ENCODE measurements at places on chromosomes 1 and 21.

DNA sequence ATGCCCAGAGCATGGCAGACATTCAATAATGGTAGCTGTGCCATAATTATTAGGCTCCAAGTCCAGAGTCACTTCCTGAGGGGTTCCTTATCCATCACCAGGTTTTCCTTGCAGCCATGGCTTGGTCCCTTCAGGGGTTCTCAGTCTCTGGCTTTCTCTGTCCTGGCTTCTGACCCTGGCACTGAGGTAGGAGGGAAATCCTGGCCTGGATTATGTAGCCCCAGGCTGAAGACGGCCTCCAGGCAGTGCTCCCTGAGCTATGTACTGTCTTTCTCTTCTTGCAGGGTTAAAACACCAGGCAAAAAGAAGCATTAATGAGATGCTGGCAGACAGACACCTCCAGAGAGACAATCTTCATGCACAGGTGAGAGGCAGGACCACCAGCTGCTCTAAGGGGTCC lies 9.5 kb upstream of the PADI3 start:
- DNase-seq = no peak

DNA sequence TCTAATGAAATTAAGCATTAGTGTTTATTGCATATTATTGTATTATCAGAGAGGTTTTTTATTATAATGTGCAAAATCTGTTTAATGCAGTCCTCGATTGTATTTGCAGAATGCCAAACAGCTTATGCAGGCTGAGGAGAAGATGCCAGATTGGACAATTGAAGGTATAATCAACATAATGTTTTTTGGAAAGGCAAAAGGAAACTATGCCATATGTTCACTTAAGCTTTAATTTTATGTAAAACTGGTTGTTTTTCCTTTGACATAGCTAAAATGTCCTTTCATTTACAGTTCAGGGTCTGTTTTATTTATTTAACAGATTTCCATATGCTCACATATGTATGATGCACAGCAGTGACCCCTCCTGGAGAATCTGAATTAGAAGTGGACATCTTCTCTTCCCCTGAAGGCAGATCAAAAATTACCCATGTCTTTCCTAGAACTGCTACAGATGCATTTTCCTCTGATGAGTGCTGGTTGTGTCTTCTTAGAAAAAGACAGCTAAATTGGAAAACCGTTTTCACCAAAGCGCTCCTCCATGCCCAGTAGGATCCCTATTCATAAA lies 143.5 kb upstream of the USH2A start:
- no peak for DNase-seq

GRCh38 chr1:209395169-209395568 lies 188.3 kb upstream of the CAMK1G start:
- no peak for DNase-seq

- DNase-seq = no peak
Observed at GRCh38 chr1:99506631-99507030, 139.3 kb upstream of the PALMD start.

GRCh38 chr1:12453400-12454343 lies 164.3 kb downstream of the DHRS3 start:
- no peak for DNase-seq

GRCh38 chr1:207649865-207650580 lies 5.1 kb downstream of the CR1L start:
- DNase-seq = no peak

DNA sequence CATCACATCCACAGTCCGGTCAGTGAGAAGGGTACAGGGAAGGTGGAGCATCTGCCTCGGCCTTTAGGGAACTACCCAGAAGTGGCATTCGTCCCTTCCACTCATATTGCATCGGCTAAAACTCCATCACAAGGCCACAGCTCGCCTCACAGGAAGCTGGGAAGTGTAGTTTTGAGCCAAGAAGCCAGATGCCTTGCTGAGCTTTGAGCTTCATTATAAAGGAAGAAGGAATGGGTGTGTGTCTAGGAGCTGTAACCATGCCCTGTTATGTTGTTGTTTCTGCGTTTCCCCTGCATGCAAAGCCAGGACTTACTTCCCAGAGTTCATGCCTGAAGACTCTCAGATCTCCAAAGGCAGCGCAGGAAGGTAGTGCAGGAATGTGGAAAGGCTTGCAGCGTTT lies 61.1 kb downstream of the OPTC start:
- no peak for DNase-seq

DNA sequence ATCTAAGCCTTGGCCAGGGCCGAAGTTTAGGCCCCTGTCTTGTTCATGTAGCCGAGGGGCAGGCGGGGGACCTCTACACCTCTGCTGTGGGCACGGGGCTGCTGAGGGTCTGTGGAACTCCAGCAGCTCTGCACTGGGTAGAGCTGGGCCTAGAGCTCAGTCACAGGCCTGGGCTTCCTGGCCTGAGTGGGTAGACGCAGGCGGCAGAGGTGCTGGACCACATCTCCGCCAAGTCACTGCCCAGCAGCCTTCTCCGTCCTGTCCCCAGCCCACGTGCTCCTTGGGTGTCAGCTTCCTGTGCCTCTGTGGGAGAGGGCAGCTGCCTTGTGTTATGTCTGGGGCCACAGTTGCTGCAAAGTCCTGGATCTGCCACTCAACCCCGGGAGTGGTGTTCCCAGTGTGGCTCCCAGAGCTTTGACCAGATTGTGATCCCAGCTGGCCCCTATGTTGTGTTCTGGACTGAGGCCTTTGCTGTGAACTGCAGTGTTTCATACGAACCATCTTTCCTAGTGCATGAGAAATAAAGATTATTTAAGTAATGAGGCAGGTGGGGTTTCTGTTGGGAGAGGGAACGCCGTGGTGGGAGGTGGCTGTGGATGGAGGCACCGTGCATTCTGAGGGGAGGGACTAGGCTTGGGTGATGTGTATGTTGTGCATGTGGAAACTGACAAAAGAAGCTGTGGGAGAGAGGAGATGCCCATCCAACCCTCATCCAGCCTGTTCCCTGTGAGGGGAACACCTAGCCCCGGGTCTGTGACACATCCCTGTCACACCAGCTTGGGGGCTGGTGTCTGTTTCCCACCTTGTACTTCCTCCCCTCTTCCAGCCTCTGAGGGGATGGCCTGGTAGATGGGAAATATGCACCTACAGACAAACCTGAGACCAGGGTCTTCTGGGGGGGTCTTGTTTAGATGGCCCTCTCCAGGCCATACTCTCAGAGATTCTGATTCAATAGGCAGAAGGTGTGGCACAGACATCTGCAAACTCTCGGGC lies 12.2 kb downstream of the AMPD2 start:
- DNase-seq = no peak

DNA sequence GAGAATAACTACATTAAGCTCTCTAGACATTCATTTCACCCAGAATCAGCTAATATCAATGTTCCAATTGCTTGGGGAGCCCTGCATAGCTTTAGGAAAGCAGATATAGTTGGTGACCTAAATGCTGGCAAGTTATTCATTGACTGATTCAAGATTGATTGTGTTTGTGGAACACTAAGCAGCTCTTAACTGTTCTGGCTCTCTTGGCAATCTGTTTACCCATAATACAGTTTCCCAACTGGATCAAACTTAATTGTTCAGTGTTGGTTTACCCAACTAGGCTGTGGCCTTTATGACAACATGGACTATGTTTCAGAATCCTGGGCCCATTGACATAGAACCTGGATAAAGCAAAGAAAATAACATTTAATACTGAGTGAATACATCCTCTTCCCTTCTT lies 83.7 kb downstream of the NRDC start:
- no peak for DNase-seq

- DNase-seq = no peak
Observed at GRCh38 chr1:212486619-212486975, 53.9 kb downstream of the NENF start.

GRCh38 chr21:32795376-32795775 lies 23.8 kb upstream of the PAXBP1 start:
- no peak for DNase-seq

DNA sequence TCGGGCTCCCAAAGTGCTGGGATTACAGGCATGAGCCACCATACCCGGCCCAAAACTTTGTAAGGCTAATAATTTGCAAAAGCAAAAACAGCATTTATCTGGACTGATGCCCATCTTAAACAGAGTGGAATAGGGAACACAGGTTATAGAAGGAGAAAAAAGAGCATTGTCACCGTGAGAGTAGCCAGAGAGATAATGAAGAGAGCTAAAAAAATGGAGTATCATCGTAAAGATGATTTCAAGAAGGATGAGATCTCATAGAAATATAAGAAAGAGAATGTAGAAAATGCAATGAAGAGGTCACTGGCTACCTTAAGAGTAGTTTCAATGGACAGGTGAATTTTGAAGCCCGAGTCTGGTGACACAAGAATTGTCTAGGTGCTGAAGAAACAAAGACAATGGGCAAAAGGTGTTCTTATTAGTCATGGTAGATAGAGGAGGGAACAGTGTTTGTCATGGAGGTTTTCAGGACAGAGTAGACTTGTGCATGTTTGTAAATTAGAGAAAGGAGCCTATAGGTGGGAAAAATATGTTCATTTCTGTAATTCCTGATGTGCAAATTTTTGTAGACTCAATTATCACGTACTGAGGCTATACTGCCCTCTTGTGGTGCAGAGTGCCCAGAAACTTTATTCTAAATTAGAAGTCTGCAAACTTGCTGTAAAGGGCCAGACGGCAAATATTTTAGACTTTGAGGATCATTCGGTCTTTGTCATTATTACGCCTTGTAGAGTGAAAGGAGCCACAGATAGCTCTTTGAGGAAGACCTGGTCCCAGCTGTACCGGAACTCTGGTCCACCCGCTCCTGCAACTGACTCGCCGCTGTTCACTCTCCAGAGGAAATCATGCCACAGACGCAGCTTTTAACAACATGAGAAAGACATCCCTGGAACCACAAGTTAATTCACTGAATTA lies 8.1 kb upstream of the TMEM183A start:
- no peak for DNase-seq

GRCh38 chr21:39972976-39973770 lies 105.9 kb downstream of the PCP4 start:
- no peak for DNase-seq

- no peak for DNase-seq
Observed at GRCh38 chr1:227884370-227885134, 63.2 kb downstream of the WNT9A start.

DNA sequence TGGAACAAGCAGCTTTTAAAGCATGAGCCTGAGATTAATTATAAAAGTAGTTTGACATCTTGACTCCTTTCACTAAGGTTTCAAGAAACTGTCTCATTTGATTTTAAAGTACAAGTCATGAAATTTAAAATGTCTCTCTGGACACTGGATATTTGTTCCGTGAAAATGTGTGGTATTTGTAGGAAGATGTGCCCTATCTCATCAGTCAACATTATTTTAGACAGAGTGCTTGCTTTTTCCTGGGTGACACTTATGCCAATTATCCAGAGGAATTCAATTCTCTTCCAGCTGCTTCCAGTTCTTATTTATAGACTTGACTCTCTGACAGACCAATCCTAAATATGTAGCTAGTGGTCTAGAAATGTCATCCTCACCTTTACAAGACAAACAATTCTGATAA lies 300.4 kb downstream of the PLA2G4A start:
- DNase-seq = no peak

Data from stimulated activated CD4-positive, alpha-beta T cell treated with anti-CD3 and anti-CD28 coated beads, Interleukin-15, amount 100 ng/mL, for 1 hour (primary cell).